ENCODE measurements at places on chromosomes 5 and 9.

DNA sequence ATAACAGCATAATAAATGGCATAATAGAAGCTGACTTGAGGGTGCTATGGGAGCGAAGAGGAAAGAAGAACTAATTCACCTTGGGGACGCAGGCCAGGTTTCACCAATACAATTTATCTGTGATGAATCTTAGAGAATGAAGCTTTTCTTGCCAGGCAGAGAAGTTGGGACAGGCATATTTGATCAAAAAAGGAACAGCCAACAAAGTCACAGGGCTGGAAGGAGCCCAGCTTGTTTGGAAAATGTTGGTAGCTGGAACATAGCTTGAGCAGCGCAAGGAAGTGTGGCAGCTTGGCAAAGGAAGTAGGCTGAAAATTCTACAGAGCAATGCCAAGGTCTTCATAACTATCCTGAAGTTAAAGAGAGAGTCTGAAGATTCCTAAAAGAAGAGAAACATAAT, 181.5 kb upstream of the OR13F1 start:
- DNase-seq: no peak

GRCh38 chr5:135323701-135324132, 75.3 kb downstream of the MACROH2A1 start:
- no peak for DNase-seq

- DNase-seq: no peak
Measured at GRCh38 chr9:75921391-75922127, 31.1 kb downstream of the PCSK5 start.

DNA sequence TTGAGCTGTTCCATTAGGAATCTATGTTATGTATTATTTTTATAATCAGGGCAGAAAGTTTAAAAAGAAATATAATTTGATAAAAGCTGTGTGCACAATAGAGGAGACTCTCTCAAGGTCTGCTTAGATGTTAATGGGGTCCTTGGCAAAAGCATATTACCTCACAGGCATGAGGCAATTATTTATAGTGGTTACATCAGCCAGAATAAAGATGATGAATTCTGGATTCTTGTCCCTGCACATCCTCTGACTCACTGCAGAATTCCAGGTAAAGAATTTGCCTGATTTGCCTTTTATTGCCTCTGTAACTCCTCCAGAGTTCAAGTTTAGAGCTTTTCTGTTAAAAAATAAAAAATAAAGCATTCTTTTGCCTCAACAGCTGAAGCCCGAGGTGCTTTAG, 253.6 kb downstream of the MAST4 start:
- no peak for DNase-seq

DNA sequence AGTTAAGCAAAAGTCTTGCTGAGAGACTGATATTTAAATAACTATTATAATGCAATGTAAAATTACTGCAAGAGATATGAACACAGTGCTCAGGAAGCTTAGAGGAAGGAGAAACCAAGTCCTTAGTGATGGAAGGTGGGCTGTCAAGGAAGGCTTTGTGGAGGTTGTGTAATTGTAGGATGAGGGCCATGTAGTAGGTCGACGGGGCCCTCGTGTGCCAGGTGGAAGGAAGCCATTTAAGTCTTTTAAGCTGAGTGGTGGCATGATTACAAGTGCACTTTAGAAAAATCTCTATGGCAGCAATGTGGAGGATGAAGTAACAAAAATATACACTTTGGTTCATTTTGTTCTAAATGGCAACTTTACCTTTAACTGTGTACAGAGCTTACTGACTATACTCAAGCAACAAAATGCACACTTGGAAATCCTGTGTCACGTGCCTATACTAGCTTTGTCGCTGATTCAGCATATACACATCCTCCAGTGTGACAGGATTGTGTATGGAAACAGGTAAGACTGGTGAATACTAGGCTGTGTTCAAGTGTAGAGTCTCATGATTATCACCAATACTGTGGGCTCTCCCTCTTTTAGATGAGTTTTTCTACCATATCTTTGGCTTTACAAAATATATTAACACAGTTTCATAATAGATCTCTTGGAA, 78.6 kb downstream of the TMC1 start:
- no peak for DNase-seq

GRCh38 chr5:73938280-73938937, 312.4 kb downstream of the ARHGEF28 start:
- DNase-seq: no peak

DNA sequence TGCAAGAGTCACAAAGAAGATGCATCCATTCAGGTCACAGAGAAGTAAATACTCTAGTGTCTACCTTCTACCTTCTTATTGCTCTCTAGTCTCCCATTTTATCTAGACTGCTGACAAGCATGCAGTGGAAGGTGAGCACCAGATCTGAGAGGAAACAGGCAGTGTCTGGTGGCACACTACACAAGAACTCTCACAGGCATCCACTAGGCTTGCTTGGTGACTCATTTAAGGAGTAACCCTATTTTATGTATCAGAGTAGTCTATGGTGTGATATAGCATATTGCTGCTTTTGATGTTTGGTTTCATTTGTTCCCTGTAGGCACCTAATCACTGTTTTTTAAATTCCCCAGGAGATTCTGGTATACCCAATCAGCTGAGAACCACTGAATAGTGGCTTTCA, 1.6 kb upstream of the THBS4 start:
- peak; percentile 35 for DNase-seq

DNA sequence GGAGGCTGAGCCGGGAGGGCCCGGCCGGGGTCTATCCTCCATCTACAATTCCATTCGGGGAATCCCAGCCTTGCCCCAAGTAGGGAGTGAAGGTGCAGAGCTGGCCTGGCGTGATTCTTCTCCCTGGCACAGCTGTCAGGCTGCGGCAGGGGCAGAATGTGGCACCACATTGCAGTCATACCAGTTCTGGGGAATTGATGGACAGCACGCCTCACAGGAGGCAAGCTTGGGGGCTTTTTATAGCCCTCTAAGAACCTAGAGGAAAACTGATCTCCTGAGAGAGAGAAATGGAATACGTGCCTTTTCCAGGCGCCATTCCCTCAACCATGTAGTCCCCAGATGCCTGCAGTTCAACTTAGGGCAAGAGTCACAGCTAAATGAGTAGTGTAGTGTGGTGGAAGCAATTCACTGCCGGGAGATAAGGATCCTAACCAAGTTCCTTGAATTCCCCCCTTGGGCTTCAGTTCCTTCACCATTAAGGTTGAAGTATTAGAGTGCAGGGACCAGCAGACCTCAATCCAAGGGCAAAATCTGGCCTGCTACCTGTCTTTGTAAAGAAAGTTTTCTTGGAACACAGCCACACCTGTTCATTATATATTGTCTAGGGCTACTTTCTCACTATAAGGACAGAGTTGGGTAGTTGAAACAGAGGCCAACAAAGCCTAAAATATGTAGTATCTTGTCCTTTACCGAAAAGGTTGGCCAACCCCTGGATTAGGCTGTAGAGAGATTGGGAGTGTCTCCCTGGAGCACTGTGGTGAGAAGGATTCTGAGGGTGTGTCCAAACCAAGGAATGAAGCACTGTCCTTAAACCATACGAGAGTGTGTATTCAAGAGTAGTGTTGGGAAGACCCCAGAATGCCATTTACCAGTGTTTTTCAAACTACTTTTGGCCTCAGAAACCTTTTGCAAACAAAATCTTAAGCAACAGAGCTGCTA, 10.6 kb downstream of the AFAP1L1 start:
- no peak for DNase-seq

DNA sequence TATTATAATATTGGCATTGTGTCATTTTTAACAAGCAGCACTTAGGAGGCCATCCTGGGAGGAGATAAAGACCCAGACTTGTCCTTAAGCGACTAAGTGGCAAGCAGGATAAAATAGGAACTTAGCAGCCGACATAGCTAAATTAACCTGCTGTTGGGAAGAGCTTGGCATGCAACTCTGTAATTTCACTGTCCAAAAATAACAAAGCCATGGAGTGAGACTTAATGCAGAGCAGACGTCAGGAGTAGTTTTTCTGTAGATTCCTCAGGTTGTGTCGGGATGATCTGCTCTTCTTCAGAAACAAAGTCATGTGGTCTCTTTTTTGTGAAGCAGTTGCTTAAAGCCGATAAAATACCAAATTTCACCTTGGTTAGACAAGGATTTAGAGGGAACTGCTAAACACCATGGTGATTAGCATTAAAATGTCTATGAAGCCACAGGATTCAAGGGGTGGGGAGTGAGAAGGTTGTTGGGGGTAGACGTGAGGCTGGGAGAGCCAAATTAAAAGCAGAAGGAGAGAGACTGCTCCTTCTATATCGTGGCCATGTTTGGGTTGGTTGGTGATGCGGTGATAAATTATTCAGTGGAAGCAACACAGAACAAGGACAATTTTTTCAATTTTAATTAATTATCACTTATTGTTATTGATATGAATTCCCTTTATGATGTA, 303.0 kb downstream of the CSNK1G3 start:
- no peak for DNase-seq

DNA sequence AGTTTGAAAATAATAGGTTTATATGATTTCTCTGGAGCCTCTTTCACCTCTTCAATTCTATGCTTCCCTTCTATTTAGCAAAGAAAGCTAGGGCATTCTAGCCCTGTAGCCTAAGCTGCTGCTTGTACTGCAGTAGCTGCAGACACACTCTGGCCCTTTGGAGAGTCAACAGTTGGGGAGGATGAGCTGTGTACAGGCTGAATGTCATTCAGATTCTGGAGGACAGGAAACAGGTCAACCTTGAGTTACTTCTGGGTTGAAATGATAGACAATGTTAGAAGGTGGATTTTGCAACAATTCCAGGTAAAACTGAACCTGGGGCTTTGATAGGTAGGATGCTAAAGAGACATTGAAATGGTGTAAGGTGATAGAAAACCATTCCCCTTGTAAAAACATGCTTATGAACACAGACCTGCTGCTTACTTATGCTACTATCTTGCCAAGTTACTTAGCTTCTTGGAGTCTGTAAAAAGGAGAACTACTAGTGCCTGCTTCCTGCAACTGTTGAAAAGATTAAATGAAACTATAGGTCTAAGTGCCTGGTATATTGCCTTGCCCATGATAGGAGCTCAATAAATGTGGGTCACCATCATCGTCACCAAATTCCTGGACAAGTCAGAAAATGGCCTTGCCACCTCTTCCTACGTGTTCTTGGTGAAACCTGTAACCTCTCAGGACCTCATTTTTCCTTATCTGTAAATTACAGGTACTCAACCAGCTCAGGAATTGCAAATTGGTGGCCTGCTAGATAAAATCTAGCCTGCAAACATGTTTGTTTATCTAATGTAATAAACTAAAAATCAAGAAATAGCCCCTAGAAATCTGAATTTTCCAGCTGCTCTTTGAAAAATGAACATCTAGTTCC, 83.7 kb downstream of the GALNT10 start:
- no peak for DNase-seq

DNA sequence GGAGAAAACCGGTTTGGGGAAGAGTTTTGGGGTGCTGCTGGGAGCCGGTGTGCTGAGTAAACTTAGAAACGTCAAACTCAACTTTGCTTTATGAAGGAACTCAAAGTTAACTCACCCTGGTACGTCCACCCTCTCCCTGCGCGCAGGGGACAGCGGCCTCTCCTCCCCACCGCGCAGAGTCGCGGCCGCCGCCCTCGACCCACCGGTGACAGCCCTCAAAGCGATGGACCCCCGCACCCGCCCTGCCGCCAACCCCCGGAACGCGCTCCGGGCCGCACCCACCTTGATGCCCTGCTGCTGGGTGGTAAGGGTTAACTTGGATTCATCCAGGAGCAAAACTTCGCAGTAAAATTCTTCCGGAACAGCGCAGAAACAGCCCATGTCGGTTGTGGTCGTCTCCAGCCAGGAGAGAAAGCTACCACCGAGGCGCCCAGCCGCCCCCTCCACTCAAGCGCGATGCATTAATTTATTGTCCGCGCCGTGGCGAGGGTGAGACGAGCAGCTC, 366 bp downstream of the EPB41L4A start:
- DNase-seq: peak; percentile 3

GRCh38 chr9:109963079-109963478, 183.1 kb downstream of the PALM2AKAP2 start:
- DNase-seq: no peak

- no peak for DNase-seq
Measured at GRCh38 chr9:96858670-96859069, 4.4 kb upstream of the ZNF782 start.

DNA sequence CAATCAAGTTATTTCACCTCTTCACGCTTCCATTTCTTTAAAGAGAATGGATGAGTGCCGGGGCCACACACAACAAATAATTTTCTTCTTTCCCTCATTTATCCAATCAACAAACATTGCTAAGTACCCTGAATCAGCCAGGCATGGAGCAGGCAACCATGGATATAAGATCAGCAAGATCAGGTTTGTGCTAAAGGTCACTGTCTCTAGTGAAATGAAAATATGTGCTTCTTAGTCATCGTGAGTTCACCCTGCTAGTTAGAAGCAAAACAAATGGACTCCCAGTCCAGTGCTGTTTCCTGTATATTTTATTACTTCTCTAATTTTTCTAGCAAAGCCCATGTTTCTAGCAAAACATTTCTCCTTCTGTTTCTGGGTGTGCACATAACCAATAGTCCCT, 629.2 kb downstream of the BNC2 start:
- no peak for DNase-seq

- DNase-seq: no peak
Measured at GRCh38 chr9:103430469-103430868, 435.3 kb downstream of the CYLC2 start.

GRCh38 chr9:127733614-127734013, 1.5 kb downstream of the TOR2A start:
- DNase-seq: no peak

DNA sequence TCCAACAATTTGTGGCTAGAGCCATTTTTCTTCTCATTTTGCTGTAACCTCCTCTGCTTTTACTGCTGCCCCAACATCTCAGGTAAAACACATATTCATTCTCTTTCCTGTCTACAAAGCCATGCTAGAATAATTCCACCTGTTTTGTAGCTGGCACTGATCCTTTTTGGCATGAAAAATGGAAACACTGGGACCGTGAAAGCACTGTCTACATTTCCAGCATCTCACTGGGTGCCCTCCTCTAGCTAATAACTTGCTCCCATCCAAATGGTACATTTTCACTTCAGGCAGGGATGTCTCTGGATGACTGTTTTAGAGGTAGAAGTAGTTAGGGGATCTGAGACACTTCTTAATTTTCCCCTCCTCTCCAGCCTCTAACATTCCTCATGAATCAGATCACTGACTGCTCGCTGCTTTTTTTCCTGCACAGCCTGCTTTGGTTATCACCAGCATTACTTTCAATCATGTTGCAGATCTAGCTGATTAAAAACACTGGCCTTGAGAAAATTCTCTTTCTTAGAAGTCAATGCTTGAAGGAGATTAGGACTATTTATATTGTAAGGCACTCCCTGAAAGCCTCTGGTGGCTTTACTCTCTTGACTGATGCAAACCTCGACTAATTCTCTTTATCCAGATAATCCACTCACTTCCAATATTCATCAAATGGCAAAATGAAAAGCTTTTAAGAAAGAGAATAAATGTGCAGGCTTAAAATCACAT, 1312.6 kb upstream of the DMAC1 start:
- no peak for DNase-seq

- no peak for DNase-seq
Measured at GRCh38 chr9:89899573-89899972, 294.8 kb downstream of the GADD45G start.

DNA sequence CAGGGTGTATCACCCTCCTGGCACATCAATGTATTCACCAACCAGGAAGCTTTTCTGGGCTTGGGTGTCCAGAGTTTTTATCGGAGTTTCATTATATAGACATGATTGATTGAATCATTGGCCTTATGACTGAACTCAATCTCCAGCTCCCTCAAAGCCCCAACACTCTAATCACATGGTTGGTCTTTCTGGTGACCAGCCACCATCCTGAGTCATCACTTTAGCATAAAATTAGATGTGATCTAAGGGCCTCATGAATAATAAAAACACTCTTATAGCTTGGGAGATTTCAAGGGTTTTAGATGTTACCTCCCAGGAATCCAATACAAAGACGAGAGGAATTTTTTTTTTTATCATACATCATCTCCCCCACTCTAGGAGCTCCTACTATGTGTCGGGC, 7.7 kb upstream of the PBX3 start:
- no peak for DNase-seq

GRCh38 chr9:90803860-90804593, 2.4 kb downstream of the SYK start:
- no peak for DNase-seq

All from activated T-cell treated with anti-CD3 and anti-CD28 coated beads, Interleukin-2, amount 50 U/mL, for 72 hours (primary cell).